ENCODE measurements at places on chromosomes 5 and 9.

- DNase-seq = no peak
Measured at GRCh38 chr5:74839229-74839628, 27.0 kb downstream of the FAM169A start.

GRCh38 chr9:123660691-123661466 lies 269.0 kb downstream of the DENND1A start:
- no peak for DNase-seq

GRCh38 chr5:16467363-16468219 lies 2.0 kb upstream of the ZNF622 start:
- no peak for DNase-seq

DNA sequence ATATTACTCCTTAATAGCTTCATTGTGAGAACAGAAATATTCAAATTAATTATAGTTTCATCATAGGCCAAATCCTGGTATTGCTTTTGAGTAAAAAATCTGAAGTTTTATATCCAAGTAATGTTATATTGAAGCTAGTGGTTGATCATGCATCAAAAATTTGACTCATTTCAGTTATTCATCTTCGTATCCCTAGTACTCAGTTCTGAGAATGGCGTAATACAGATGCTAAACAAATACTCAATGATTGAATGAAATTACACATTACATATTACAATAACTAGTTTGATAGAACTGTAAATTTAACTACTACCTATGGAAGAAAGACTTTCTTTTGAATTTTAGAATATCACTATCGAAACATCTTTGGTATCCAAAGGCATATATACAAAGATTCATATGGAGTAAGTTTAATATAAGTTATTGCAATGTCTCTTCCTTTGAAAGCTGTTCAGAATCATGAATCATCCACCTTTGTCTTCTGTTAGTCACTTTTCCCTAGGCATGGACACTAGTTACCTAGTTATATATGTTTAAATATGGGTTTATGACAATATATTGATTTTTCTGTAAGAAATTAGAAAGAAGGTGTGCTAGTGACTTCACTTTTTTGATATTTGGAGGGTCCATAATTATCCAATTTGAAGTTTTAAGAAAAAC lies 5.0 kb upstream of the ZNF462 start:
- no peak for DNase-seq

DNA sequence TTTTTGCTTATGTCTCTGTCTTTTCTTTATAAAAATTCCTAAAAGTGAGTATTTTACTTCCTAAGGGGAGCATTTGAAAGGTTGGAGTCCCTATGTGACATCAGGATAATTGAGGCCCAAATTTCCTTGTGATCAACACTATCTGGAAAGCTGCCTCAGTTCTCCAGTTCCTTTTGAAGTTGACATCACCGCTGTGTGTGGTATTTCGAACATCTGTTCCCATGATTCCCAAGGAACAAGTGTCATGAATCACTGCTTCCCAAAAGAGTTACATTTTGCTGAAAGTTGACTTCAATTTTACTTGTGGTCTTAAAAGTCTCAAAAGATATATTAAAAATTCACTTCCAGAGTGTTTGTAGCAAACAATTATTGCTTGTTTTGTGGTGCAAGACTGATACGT lies 452.1 kb upstream of the RGMB start:
- no peak for DNase-seq

GRCh38 chr9:93081081-93081529 lies 14.9 kb upstream of the CARD19 start:
- no peak for DNase-seq

- no peak for DNase-seq
Measured at GRCh38 chr9:131837836-131838235, 98.0 kb upstream of the RAPGEF1 start.

DNA sequence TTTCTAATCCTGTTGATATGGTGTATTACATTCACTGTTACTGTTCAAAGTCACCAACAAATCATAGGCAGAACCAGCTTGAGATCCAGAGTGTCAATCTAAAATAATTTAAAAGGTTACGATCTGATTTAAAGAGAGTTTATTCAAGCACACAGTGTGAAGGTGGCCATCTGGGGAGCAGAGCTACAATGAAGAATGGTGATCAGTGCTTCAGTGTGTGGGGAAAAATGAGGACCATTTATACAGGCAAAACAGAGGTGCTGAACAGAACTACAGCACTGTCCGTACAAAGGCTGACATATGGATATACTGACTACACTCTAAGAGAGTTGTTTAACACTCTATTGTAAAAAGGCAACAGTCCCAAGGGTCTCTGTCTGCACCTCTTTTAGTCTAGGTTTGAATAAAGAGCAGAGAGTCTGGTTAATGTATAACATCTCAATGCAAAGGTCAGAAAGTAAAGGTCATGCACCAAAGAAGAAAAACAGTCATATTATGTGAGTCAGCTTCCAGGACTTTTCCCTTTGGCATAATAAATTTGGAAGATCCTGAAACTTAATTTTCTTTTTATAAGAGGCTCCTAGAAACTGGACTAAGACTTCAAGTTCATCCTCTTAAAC lies 29.7 kb upstream of the TDRD7 start:
- DNase-seq = no peak

DNA sequence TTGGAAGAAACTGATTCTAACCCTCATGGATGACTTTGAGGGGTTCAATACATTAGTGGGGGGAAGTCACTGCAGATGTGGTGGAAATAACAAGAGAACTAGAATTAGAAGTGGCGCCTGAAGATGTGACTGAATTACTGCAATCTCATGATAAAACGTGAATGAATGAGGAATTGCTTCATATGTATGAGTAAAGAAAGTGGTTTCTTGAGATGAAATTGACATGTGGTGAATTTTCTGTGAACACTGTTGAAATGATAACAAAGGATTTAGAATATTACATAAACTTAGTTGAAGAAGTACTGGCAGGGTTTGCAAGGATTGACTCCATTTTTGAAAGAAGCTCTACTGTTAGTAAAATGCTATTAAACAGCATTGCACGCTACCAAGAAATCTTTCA lies 113.0 kb downstream of the UGCG start:
- DNase-seq = no peak

- no peak for DNase-seq
Measured at GRCh38 chr5:370959-371810, 49.7 kb downstream of the AHRR start.

DNA sequence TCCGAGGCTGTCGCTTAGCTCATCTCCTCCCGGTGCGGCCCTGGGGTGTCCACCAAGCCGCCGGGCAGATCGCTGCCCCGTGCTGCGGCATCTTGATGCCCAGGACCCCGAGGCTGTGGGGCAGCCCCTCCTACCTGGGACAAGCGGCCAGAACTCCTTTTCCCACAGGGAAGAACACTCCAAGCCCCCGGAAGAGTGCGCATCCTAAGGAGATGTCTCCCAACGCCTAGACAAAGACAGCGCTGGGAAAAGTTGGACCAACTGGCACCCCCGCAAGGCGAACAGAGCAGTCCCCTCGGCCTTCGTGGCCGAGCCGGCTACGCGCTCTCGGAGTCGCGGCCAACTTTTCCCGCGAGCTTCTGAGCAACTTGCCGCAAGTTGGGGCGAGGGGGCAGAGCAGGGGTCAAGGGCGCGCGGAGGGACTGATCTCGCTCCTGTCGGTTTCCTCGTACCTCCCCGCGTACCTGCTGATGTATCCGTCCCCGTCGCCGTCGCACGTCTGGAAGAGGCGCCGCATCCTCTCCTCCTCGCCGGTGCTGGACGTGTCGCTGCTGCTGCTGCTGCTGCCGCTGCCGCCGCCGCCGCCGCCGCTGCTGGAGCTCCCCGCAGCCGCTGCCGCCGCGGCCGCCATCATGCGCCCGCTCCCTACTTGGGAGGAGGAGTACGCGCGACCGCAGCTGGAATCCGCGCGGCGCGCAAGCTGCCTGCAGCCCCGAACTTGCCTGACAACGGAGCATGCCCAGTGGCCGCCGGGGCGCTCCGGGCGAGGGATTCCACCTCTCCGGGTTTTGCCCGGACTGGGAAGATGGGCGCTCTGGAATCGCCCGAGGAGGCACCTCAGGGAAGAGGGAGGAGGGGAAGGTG lies at the start of gene MCC:
Gene MCC, minus strand, starts transcription at position 673 of the 864 bp plus-strand sequence.
- DNase-seq = no peak

- DNase-seq = no peak
Measured at GRCh38 chr5:67817652-67818051, 397.9 kb upstream of the PIK3R1 start.

DNA sequence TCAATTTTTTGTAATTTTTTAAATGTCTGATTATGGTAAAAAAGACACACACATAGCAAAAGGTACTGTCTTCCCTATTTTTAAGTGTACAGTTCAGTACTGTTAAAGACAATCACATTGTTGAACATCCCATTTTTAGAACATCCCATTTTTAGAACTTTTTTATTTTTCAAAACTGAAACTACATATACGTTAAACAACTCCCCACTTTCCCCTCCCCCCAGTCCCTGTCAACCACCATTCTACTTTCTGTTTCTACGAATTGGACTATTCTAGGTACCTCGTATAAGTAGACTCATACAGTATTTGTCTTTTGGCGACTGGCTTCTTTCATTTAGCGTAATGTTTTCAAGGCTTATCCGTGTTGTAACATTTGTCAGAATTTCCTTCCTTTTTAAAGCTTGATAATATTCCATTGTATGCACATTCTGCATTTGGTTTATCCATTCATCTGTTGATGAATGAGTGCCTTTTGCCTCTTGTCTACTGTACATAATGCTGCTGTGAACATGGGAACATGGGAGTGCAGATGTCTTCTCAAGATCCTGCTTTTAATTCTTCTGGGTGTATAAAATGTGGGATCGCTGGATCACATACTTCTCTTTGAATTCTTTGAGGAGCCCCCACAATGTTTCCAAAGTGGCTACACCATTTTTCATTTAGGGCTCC lies 154.0 kb downstream of the PIK3R1 start:
- no peak for DNase-seq

DNA sequence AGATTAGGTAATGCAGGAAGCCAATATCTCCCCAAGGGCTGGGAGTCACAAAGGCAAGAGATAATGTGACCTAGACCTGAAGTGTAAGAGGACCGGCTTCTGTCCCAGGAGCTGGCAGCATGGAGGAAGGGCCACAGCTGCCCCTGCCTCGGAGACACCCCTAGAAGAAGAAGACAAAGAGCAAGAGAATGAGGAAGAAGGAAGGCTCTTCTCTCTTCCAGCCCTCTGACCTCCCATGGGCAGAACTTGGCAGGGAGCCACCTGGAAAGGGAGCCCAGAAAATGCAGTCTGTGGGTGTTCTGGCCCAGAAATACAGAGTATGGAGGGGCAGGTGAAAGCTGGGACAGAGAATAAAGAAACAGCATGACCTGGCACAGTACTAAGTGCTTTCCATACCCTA lies 151.0 kb downstream of the C5orf15 start:
- DNase-seq = no peak

DNA sequence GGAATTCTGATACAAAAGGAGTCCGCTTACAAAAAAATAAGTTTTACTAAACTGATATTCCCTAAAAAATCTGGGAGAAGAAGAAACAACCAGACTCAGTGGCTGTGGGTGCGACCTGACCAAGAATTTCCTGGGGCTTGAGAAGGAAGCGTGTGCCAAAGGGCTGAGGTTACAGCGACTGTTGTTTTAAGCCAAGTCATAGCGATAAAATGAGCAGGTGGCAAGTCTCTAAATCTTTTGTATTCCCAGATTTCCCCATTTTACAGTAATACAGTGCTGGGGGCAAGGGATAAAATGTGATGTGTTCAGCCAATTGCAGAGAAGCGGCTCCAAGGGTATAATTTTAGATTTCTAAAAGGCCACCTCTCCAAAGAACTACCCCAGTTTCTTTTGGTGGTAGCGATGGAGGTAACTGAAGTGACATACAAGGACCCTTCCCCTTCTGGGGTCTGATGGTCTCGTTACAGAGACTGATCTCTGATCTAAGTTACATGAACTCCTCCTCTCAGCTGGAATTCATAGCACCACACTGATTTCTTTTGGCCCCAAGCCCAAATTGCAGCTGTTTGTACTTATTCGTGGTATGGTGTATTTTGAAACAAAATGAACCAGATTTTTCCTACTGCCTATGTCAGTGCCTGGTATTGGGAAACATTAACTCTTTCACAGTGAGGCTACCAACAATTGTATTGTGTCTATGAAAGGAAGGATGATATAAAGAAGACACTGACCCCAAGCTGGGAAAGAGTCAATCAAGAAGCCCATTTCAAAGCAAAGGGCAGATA lies 41.6 kb downstream of the LPAR1 start:
- DNase-seq = no peak

DNA sequence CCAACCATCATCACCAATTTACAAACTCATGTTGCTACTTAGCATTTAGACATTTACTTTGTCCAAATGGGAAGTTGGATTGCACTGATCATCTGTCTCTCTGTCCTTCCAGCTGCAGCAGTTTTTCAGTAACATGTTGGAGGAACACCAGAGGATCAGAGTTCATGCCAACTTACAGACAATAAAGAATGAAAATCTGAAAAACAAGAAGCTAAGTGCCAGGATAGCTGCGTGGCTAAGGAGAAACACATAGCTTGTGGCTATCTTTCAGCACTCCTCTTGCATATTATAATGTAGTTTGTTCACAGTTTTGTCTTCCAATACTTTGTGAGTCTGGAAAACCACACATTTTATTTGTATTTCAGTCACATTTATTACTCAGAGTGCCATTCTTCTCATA lies 6.4 kb upstream of the ARL14EPL start:
- no peak for DNase-seq

GRCh38 chr9:69249337-69249736 lies 75.3 kb downstream of the TJP2 start:
- no peak for DNase-seq

DNA sequence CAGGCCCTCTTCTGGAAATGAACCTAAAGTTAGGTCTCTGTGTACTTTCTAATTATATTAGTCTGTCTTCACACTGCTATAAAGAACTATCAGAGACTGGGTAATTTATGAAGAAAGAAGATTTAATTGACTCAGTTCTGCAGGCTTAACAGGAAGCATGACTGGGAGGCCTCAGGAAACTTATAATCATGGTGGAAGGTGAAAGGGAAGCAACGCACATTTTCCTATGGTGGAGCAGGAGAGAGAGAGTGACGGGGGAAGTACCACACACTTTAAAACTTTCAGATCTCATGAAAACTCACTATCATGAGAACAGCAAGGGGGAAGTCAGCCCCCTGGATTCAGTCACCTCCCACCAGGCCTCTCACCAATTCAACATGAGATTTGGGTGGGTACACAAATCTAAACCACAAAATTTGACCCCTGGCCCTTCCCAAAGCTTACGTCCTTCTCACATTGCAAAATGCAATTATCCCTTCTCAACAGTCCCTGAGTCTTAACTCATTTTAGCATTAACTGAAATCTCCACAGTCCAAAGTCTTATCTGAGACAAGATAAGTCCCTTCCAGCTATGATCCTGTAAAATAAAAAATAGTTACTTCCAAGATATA lies 40.7 kb downstream of the TRIP13 start:
- DNase-seq = no peak

- no peak for DNase-seq
Measured at GRCh38 chr9:7304627-7304995, 495.0 kb downstream of the DMAC1 start.

GRCh38 chr5:135073761-135074345 lies 39.8 kb upstream of the PITX1 start:
- DNase-seq = peak; percentile 24

- no peak for DNase-seq
Measured at GRCh38 chr5:168359820-168360460, 68.5 kb downstream of the WWC1 start.

GRCh38 chr9:114820776-114821501 lies 15.1 kb upstream of the TNFSF15 start:
- DNase-seq = no peak
